ENCODE measurements at places on chromosomes 5 and 9.
A peak's percentile ranks its signal among the peaks of the same experiment; 100 is the strongest.

- DNase-seq: no peak
These were observed 990.4 kb upstream of the ACO1 start for GRCh38 chr9:31394015-31394473.

DNA sequence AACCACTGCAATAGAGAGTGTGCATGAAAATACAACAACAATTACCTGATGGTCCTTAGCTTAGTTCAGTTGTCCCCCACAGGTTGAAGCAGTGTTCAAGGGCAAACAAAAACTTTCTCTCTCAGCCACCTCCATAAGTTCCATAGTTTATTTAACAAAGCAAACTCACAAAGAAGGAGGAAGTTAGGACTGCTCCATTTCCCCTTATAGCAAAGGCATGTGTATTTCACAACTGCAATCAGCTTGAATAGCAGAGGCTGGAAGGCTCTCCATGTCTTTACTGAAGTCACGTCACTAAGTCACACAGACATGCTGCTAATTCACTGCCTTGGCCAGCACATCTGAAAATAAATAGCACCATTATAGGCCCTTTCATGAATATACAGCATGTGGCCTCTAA, 43.3 kb downstream of the DOCK8 start:
- no peak for DNase-seq

DNA sequence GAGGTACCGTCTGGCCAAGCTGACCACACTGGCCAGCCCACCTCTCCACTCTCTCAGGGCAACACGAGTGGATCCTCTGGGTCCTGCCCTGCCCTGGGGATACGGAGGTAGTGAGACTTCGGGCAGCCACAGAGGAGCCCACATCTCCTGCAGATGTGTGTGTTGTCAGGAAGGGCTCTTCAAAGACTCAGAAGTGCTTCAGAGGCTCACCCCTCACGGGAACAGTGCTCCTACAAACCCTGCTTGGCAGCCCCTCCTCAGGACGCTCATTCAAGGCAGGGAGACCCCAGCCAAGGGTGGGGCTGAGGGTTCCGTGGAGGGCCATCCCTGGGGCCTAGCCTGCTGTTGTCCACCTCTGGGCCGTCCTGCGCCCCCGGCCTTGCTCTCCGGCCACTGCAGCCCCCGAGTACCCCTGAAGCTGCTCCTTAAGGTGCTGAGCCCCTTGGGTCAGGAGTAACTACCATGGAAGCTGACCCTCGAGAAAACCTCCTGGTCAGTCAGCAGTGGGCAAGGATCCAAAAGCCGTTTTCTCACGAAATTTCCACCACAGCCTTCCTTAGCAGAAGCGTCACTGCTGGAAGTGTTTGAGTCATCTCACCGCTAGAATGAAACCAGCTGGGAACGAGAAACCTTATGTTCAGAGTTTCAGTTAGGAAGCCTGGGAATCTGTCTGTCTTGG, 23.2 kb upstream of the LRRC14B start:
- no peak for DNase-seq

DNA sequence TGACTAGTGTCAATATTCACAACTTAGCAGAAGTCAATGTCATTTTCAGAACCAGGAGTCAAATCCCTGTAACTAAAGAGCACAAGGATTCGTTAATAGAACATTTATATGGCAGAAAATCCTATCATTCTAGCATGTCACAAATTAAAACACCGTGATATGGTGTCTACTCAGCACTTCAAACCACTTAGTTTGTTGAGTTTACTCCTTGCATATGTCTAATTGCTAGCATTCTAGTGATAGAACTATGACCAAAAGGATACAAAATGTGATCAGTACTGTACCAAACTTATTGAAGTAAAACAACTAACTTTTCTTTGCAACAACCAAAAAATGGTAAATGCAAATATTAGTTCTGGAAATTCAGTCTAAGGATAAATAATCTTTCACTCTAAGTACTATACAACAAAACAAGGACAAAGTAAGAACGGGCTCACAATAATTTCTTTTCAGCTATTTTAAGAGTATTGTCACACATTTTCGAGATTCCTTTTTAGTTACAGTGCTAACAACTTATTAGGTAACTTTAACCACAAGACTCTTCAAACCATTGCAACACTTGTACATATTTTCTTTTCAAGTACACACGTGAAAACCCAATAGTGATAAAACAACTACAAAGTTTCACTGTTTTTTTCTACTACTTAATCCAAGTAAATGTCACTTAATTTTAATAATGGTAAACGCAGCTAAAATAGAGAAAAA, 845.2 kb upstream of the CDH10 start:
- no peak for DNase-seq

DNA sequence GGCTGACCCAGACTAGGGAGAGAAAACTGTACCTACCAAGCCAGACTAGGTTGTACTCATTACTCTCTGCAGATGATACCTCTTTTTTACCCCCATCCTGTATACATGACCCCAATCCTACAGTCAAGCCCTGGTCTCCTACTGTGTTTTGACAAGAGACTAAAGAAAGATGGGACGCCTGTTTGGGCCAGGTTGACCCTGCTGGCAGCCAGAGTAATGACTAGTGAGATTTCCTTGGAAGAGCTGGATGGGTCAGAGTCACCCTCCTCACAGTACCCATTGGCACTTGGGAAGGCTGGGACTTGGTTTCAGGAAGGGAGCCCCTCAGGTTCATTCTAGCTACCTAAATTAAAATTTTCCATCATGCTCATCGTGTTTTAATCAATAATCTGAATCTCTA, 89.7 kb upstream of the NR4A3 start:
- no peak for DNase-seq

- DNase-seq: no peak
These were observed 24.1 kb upstream of the MTAP start for GRCh38 chr9:21778304-21778703.

DNA sequence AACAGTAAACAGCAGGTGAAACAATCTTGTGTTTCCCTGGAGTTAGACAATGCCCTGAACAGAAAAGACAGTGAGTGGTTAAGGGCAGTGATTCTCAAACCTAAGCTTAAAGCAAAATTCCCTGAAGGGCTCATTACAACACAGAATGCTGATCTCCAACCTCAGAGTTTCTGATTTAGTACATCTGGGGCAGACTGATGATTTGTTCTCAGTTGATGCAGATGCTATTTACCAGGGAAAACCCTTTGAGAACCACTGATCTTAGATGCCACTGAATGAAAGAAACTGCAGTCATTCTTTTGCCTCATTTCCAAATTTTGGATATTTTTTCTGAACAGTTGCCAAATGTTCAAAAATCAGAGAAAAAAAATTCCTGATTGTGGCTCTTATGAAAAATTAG, 18.7 kb upstream of the ADAM19 start:
- DNase-seq: no peak

GRCh38 chr5:180093651-180094382, 22.3 kb upstream of the RNF130 start:
- no peak for DNase-seq

DNA sequence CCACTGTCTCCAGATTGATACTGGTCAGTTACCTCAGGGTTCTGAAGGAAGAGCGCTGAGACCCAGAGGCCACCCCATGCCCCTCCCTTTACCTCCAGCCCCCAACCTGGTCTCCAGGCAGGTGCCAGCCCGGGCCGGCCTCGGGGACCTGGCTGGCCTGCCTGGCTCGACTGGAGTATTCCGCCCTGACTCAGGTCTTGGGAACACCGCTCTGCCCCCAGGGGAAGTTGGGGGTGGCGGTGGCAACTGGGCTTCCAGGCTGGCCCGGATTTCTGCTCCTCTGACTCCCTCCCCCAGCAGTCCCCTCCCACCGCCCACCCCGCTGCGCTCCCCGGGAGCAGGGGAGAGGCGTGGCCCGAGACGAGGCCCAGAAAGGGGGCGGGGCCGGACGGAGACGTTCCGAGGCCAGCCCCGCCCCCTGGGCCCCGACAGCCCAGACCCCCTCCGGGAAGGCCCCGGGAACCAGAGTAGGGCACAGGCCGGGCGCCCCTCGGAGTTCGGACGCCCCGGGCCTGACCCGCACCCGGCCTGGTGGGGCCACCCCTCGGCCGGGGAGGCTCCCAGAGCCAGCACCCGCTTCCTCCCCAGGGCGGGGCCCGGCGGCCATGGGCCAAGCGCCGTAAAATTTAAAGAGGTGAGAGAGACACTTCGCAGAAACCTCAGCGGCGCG, 82.5 kb upstream of the ZBTB43 start:
- DNase-seq: peak; percentile 73

- no peak for DNase-seq
These were observed 108.1 kb downstream of the SGCD start for GRCh38 chr5:156435101-156435500.

DNA sequence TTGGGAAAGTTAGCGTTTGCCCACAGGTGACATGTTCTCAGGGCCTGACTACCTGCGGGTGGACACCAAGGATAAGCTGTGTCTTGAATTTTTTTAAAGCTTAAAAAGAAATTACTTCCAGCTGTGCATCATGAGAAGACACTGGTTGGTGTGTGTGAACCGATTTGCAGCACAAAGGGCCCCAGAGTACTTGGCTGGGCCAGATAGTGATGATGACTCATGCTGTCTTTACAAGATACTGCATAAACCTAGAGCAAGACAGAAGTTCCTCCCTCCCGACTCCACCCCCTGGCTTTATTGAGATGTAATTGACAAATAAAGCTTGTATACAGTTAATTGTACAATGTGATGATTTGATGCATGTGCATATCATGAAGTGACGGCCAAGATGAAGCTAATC, 212.8 kb downstream of the NXNL2 start:
- DNase-seq: no peak

DNA sequence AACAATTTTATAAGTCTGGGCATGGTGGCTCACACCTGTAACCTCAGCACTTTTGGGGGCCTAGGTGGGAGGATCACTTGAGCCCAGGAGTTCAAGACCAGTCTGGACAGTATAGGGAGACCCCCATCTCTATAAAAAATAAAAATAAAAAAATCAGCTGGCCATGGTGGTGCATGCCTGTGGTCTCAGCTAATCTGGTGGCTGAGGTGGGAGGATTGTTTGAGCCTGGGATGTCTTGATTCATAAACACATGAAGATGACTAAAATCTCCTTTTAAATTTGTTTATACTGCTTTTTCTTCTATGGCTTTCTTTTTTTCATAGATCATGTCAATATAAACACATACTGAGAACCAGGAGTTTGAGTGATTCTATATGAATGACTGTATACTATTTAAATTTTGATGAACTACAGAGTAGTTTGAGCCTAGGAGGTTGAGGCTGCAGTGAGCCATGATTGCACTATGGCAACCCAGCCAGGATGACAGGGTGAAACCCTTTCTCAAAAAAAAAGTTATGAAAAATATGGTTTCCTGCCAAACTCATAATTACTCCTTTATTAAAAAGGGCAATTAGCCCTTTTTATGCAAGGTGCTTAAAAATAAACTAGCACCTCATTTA, 14.2 kb downstream of the RIC1 start:
- no peak for DNase-seq

DNA sequence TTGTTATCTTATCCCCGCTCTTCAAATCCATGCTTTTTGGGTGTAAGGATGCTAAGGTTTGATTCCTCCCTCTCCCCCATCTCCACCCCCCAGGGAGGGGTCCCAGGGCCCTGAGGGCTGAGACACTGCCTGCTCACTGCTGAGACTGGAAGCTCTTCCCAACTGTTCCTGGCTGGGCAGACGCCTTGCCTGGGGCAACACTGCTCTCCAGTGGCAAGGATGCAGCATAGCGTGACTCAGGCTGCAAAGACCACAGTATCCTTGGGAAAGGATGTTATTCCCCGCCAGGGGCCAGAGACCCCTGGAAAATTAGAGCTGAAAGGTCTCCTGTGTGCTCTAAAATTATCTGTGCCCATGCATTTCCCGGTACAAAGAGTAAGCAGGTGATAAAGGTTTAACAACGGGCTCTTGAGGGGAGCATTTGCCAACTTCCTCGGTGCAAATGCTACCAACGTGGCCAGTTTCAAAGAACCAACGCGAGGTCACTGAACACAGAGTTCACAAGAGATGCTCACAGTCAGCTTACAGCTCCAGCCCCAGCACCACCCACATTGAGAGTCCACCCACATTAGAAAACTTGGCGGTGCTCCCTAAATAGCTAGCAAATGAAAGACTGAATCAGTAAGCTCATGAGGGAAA, 271.9 kb downstream of the NSG2 start:
- DNase-seq: no peak

DNA sequence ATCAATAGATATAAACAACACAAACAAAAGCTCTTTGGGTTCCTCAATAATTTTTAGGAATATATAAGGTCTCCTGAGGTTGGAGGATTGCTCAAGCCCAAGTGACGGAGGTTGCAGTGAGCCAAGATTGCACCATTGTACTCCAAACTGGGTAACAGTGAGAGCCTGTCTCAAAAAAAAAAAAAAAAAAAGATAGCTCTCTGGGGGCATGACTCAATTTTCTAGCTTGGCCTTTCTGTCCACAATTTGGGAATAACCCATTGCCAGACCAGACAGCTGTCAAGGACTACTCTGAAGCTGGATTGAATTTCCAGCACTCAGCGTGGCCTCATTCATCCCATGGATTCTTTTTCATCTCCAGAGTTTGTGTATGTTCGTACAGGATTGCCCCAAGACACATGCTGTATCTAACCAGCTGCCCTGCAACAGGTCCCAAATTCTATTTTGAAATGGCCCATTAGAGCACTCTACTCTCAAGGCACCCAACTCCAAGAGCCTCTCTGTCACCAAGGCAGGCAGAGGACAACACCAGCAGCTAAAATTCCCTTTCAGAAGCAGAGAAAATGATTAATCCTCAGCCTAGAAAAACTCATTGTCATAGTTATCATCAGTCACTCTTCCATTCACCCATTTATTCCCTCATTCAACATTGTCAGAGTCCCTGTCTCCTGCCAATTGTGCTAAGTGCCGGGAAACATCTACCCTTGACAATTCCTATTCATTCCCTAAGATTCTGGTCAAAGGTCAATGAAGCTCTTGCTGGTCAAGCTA, 8.7 kb downstream of the FAM193B start:
- DNase-seq: no peak

DNA sequence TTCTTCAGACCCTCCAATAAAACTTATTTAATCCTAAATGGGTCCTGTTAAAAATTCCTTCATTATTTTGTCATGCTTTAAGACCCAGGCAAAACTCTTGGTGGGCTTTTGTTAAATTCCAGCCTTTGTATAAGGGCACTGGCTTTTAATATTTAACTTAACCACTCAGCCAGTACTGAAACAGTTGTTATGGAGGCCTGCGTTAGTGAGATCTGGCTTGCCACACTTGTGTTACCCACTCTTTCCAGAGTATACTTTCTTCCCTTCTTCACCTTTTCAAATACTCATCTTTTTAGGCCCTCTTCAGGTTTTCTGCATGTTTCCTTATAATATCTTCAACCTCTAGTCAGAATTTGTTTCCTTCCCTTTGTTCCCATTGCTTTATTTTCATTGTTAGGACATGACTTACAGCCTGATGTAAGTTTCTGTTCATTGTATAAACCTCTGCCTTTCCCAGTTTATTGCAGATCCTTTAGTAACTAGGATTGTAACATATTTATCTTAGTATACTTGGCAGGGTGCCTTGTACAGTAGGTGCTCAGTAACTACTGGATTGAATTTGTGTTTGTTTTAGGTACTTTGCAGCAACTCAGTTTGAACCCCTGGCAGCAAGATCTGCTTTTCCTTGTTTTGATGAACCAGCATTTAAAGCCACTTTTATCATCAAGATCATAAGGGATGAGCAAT, 48.8 kb downstream of the LNPEP start:
- DNase-seq: no peak
